Spinal cord (tissue), 10 donors: ENCODE measurements at places on chromosomes 1 and 21.

- no peak for DNase-seq
These were observed 9.6 kb upstream of the DONSON start for GRCh38 chr21:33598051-33598450.

DNA sequence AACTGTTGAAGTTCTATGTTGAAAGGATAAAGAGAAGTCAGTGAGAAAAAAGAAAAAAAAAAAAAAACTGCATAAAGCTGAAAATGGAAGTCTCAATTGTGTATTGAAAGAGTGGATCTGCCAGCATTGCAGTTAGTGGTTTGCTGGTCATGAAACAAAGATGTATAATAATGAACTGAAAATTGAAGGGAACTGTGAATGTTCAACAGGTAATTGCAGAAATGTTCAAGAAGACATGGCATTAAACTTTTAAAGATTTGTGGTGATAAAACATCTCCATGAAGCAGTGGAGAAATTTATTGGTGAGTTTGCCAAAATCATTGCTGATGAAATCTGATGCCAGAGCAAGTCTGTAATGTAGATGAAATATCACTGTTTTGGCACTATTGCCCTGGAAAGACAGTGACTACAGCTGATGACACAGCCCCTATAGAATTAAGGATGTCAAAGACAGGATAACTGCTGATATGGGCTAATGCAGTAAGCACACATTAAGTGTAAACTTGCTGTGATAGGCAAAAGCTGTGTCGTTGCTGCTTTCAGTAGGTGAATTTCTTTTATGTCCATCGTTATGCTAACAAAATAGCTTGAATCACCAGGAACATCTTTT lies 71.0 kb downstream of the RD3 start:
- no peak for DNase-seq

DNA sequence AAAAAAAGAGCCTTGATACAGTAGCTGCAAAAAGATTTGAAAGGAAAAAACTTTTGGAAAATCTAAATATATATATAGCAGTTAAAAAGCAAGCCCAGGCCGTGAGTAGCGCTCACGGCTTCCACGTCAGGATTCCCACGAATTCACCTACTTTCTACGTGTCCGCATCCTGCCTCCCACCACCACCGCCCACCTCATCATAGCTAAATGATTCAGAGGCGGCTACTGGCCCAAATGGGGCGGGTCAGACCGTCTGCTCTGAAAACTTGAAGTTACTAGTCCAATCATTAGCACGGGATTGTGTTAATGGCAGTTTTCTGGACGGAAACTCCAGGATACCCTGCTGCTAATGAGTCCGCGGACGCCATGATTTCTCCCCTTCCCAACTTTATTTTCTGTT lies 1.3 kb upstream of the CCSAP start:
- no peak for DNase-seq

DNA sequence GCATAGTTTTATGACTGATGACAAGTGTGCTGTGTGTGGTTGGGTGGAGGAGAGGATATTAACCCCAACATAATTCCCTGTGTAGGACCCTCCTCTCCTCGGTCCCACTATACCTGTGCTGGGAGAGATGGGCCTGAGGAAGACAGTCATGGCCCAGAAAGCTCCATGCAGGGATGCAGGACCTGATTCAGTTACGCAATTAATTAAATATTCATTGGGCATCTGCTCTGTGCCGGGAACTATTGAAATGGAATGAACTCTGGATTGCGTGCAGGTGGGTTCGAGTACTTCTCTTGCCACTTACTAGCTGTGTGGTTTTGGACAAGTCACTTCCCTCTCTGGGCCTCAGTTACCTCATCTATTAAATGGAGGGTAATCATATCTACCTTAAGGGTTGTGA lies 74.6 kb downstream of the CD247 start:
- no peak for DNase-seq

GRCh38 chr1:55232448-55233144 lies 17.4 kb upstream of the USP24 start:
- no peak for DNase-seq
